ENCODE measurements at places on chromosomes 3 and 15.

- DNase-seq, result no peak
Measured at GRCh38 chr3:37922721-37923568, 61.3 kb downstream of the CTDSPL start.

GRCh38 chr3:13708301-13708700, 159.4 kb downstream of the FBLN2 start:
- DNase-seq, result no peak

GRCh38 chr3:37984596-37984995, 6.0 kb upstream of the VILL start:
- DNase-seq, result no peak

GRCh38 chr3:65995515-65995914, 43.2 kb downstream of the MAGI1 start:
- no peak for DNase-seq

DNA sequence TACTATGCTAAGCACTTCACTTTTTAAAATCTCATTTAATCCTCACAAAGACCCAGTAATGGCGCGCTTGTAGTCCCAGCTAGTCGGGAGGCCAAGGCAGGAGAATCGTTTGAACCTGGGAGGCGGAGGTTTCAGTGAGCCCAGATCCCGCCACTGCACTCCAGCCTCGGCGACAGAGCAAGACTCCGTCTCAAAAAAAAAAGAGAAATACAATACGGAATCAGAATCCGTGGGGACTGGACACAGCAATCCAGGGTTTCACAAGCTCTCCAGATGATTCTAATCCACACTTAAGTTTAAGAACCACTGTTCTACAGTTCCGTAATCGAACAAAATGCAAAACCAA, 426 bp upstream of the SUMF1 start:
- no peak for DNase-seq

DNA sequence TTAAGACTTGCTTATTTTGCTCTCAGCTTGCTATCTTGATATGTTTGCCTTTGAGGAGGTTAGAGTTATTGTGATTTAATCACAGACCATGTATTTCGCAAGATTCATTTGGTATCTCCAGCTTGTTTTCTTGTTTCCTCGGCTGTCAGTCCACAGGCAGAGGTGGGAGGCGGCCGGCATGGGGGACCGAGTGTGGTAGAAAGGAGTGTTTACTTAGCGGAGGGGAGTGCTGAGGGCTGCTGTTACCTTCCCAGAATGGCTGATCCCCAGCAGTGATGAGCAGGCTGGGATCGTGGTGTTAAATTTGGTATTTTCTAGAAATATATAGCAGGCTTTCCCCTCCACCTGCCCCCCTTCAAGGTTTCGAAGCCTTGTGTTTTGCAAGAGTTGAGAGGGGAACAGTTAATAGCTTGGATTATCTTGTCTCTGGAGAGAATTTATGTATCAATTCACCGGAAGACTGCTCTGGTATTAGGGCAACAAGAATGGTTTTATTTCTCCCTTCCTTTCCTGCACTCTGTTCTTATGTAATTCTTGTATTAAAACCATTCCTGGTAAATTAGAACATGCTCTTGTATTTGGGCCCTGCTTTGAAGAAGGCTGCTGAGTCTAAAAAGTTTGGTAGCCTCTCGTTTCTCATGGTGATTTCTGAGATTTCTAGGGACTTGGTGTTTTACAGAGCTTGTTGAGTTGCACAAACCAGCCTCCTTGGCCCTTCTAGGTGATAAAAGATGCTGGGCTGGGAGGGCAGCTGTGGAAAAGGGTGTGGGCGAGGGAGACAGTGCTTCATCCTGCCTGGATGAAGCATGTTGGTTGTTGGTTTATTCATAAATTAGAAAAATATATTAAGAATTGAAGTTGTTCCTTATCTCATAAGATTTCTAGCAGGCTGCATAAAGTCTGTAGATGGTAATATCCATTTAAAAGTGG, 151.4 kb downstream of the IGF1R start:
- DNase-seq, result no peak

DNA sequence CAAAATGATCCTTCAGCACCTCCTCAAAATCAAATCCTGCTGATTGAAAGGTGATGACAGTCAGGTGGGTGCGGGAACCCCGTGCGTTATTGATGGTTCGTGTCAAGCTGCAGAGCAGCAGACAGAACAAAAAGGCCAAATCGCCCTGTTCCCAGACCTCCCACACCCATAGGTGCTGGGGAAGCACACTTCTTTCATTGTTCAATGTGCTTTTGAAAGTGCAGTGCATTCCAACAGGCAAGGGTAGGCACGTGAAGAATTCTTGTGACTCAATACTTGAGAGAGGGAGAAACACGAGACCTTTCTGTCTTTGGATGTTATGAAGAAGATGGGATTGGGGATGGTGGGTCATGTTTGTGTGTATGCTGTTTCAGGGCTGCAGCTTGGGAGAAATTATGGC, 514.0 kb downstream of the MCTP2 start:
- DNase-seq, result no peak

DNA sequence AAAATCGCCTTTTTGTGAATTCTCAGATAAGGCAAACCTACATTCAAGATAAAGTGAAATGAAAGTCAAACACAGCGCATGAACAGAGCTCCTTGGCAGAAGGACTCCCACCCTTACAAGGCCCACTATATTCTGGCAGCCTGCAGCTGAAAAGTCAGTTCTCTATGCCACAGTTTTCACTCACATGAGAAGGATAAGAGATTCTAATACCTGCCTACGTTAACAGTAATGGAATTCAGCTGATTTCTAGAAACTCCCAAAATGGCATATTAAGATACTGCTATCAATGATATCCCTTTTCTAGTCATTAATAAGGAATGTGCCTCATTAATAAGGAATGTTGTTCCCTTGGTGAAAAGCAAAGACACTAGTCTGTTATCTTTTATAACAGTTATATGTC, 27.0 kb downstream of the SLC30A4 start:
- no peak for DNase-seq

- no peak for DNase-seq
Measured at GRCh38 chr3:150545419-150546225, 674 bp downstream of the SERP1 start.

- no peak for DNase-seq
Measured at GRCh38 chr15:40243126-40243810, 4.4 kb downstream of the PAK6 start.

DNA sequence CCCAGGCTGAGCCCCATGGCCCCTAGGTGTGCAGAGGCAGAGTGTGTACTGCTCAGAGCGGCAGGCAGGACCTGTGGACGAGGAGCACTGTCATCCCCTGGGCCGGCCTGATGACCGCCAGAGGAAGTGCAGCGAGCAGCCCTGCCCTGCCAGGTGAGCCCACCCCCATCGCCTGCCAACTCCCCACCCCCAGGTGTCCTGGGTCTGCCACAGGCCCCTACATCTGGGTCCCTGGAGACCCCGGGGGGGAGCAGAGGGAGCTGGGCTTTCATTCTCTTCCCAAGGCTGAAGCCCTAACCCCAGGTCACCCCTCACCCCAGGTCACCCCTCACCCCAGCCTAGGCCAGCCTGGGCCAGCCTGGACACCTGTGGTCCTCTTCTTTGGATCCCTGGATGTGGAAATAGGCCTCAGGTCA, 93.1 kb downstream of the TBC1D2B start:
- DNase-seq, result no peak

DNA sequence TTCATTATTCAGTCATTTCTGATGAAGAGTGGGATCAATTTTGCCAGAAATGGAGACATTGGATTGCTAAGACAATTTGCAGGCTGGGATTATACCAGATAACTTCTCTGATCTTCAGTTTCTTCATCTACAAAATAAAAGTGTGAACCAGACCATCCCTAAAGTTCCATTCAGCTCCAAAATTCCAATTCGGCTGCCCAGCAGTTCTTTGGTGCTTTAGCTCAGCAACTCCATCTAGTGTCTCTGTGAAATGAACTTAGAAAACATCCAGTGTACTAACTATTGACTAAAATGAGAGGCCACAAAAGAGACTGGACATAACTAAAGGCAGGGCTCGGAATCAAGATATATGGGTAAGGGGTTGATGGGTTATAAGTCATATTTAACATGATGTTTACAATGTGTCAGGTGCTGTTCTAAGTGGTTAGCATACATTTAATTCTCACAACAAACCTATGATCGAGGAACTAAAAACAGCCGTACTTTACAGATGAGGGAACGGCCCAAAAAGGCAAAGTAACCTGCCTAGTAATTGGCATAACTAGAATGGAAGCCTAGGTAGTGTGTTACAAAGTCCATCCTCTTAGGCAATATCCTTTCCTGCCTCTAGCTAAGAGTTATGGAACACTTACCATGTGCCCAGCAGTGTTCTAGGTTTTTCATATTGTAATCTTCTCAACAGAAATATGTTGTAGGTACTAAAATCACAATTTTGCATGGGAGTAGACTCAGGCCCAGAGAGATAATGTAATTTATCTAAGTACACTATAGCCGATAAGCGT, 17.0 kb downstream of the THAP10 start:
- no peak for DNase-seq

DNA sequence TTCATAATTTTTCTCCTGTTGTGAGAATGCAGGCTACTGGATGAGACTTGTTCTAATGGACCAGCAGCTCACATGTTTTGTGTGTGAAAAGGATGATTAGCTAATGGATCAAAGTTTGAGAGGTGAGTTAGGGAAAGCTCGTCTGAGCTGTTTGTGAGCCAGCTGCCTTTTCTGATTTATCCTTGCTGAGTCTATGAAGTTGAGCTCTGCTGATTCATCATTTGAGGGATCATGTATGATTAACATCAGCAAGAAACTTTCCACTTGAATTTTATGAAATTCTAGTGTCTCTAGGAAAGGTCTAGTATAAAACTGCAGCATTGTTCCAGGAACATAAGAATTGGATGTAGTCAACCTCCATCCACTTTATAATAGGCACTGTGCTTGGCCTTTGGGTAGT, 698.7 kb downstream of the NTRK3 start:
- no peak for DNase-seq

- DNase-seq, result no peak
Measured at GRCh38 chr3:45552031-45552793, 42.3 kb upstream of the LIMD1 start.

- no peak for DNase-seq
Measured at GRCh38 chr3:4408958-4409357, 58.1 kb downstream of the SUMF1 start.

- peak; percentile 21 for DNase-seq
Measured at GRCh38 chr3:72380193-72380592, 468.1 kb downstream of the SHQ1 start.

- DNase-seq, result no peak
Measured at GRCh38 chr3:126463521-126463920, 12.2 kb downstream of the ZXDC start.

DNA sequence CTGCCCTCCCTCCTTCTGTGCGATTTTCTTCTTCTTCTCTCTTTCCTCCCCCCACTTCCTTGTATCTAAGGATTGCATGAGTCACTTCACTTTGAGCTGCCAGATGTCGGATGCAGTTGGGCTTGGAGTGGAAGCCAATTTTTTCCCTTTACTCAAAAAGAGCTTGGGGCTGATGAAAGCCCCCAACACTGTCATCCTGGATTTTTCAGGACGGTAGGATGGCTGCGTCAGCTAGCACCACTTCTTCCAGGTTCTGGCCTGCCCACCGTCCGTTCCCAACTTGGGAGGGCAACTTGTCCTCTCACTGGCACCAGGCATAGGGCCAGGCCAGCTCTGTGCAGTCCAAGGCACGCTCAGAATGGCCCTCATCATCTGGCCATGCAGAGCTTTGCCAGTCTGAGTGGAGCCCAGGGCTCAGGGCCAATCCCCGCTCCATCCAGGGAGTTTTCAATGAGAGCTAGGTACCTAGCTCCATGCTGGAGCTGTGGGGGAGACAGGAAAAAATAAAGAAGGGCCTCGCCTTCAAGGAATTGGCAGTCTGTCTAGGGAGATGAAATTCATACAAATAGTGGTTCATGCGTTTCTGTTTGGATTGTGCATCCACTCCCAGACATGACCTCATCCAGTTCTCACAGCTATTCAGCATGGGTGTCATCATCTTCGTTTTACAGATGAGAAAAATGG, 47.7 kb upstream of the INSYN1 start:
- DNase-seq, result peak; percentile 82

All from GM04504 (cell line).